ENCODE measurements at places on chromosomes 16 and 17. TPM values are rescaled to one million over a fixed set of nuclear protein-coding genes. Genes with fewer than 3 reads are reported as not detected.

HOXB2 gene
- total RNA-seq: 29.3 TPM

- DNase-seq: no peak
These were observed 18.2 kb downstream of the HEATR6 start for GRCh38 chr17:60060474-60060873.

DNA sequence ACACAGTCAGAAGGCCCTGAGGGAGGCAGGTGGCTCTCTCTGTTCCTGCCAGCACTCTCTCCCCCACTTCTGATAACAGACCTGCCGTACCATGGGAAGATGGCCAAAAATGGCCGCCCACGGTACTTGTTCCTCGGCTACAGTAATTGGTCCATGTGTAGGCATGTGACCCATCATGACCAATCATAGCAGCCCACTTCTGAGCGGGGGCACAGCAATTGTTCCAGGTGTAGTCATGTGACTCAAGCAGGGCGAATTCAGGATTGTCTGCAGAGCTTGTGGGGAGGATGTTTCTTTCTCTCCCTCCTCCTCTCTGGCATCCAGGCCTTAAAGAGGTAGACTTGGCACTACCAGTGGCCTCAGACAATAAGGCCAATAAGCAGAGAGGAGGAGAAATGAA lies 250.4 kb downstream of the MRTFB start:
- no peak for DNase-seq

DNA sequence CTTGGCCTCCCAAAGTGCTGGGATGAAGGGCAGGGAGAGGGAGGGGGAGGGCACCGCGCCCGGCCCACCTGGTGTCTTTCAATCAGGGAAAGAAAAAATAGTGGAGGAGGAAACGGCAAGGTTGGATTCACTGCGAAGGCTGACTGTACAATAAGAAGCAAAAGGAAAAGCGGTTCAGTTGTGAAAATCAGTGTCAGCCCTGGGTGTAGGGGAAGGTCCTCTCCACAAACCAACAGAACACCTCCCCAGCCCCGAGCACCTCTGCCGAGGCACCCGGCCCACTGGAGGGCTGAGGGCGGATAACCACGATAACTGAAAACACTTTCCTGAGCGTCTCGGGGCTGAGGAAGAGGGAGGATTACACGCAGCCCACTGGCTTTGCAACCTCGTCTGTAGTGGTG lies 1.4 kb upstream of the SPG7 start:
- DNase-seq: no peak

DNA sequence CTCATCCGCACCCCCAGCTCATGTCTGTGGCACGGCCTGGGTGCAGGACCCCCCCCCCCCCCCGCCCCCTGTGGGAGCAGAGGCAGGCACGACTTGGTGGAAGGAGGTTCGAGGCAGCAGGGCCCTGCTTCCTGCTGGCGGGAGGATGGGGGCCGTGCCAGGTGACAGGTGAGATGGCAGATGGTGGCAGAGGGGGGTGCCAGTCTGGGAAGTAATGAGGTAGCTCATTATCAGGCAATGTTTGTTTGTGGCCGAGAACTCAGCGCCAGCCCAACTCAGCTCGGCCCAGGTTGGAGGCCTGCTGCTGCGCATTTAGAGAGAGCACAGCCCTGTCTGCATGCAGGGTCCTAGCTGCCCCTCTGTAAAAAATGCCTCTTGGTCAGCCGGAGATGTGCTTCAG lies 40.1 kb upstream of the JPH3 start:
- DNase-seq: no peak

GPR179 gene
- total RNA-seq: 0.78 TPM

- DNase-seq: no peak
These were observed 35.2 kb downstream of the DCAKD start for GRCh38 chr17:45016237-45016636.

DNA sequence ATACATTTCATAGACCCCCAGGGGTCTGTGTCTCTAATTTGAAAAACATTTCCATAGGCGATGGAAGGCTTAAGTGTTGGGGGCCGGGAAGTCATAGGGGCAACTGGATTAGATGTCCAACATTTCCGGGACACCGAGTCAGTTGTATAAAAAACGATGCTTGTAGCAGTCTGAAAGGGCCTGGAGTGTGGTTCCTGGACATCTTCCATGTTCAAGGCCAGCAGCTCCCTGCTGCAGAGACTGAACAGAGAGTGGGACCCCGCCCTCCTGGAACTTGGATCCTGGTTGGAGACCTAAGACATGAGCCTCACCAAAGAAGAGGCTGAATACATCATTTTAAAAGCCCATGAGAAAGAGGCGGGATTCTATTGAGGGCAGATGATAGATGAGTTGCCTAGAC lies 82.0 kb upstream of the ZNF423 start:
- no peak for DNase-seq
